Activated T-helper 2 cell treated with anti-CD3 and anti-CD28 coated beads, Interferon-gamma antibody, Interleukin-2, Interleukin-4, amounts not matched to agents 10 μg/mL and 5 μg/mL and 100 μg/mL, durations not matched to agents 14 hours and 24 hours and 36 hours (primary cell): ENCODE measurements at places on chromosomes 2 and 18.

DNA sequence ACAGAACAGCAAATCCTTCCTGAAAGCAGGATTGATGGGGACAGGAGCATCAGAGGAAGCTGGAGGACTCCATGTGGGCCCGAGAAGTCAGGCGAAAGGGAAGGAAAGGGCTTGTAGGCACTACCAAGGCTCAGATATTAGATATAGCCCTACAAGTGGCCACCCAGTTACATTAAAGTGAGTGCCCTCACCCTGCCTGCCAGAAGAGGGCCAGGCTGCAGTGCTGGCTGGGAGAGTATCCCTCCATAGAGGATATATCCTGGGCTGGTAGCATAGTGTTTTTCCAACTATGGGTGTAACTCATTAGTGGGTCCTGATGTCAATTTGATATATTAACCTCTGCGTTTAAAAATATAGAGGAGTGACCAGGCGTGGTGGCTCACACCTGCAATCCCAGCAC is 285.2 kb downstream of the MYCN start:
- no peaks in the 10 kb centered on the region for H3K4me1 ChIP-seq
- no peak overlapping the region for H3K27ac ChIP-seq
- H3K27me3 ChIP-seq, result no peaks in the 10 kb centered on the region
- no peak overlapping the region for H3K4me3 ChIP-seq

DNA sequence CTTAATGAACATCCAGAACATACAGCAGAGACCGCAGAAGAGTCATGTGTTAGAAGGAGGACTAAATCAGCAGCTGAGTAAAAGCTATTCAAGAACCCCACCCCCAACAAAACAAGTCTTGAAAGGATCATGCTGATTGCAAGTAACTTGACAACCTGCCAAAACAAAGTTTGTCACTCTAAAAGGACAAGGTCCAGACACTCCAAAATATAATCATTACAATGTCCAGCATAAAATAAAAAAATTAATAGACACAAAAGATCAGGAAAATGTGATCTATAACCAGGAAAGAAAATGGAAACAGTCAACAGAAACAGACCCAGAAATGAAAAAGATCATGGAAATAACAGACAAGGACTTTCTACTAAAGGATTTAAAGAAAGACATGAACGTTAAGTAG is 28.5 kb downstream of the CCDC88A start:
- H3K27me3 ChIP-seq, result peaks cover 7% of the 10 kb centered on the region
- H3K27ac ChIP-seq, result no peak overlapping the region
- DNase-seq, result no peak
- H3K4me1 ChIP-seq, result no peaks in the 10 kb centered on the region
- H3K36me3 ChIP-seq, result no peaks in the 10 kb centered on the region
- H3K4me3 ChIP-seq, result no peak overlapping the region

- no peaks in the 10 kb centered on the region for H3K36me3 ChIP-seq
- H3K4me3 ChIP-seq, result no peak overlapping the region
- no peak overlapping the region for H3K27ac ChIP-seq
Observed at GRCh38 chr2:129711816-129712675, 267.4 kb upstream of the RAB6C start.

DNA sequence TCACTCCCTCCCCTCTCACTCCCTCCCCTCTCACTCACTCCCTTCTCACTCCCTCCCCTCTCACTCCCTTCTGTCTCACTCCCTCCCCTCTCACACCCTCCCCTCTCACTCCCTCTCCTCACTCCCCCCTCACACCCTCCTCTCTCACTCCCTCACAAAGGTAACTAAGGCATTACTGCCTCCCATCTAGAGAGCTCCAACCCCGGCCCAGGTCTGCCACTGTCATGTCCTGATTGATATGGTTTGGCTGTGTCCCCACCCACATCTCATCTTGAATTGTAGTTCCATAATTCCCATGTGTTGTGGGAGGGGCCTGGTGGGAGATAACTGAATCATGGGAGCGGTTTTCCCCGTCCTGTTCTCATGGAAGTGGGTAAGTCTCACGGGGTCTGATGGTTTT is 359.9 kb upstream of the MYT1L start:
- DNase-seq, result no peak
- no peak overlapping the region for H3K27ac ChIP-seq

DNA sequence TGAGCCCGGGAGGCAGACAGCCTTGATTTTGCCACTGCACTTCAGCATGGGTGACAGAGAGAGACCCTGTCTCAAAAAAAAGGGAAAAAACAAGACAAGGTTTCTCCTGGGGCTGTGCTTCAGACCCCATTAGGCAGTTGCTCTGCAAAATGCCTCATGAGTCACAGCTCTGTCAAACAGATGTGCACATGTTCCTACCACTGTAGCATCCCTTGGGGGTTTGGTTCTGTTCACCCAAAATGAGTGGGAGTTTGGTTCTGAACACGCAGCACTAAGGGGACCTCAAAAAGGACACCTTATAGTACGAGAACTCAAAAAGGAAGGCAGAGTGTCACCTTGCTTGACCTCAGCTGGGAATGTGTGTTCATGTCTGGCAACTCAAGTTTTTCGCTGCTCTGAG is 134.9 kb downstream of the RPIA start:
- no peak overlapping the region for H3K27ac ChIP-seq
- H3K4me3 ChIP-seq, result no peak overlapping the region
- H3K36me3 ChIP-seq, result no peaks in the 10 kb centered on the region
- no peaks in the 10 kb centered on the region for H3K27me3 ChIP-seq
- H3K4me1 ChIP-seq, result no peaks in the 10 kb centered on the region

DNA sequence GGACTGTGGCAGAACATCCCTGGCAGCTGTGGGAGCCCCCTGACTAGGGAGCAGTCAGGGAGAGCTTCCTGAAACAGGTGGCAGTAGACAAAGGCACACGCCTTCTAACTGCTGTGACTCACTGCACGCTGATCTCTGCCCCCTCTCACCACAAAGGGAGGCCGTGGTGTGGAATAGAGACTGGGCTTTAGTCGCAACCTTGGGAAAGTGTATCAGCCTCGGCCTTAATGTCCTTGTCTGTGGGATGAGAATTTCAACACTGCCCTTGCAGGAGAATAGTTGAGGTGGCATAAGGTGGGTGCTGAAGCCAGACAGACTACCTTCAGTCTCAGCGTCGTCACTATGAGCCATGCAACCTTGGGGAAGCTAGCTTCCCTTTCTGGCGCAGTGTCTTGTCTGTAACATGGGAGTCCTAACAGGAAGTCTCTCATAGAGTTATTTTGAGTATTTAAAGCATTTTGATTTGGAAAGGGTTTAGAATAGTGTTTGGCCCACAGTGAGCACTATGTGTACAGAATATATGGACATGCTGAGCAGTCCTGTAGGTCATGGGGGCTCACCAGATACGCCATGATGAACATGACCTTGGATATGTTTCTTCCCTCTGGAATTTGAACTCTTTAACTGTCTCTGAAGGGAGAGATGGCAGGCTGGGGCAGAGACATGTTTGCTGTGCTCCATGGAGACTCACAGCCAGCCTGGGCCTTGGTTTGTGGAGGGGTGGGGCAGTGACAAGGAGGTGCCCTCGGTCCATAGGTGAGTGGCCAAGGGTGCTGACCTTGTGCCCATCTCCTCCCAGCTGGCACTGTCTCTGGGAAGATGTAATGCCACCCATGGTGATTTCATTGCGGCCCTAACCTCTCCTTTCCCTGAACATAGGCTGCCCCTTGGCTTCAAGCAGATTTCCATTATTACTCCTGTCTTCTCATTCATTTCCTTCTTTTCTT is 29.5 kb upstream of the SMAD7 start:
- H3K4me1 ChIP-seq, result peaks cover 18% of the 10 kb centered on the region
- H3K4me3 ChIP-seq, result no peak overlapping the region
- no peak for DNase-seq
- peaks cover 28% of the 10 kb centered on the region for H3K27me3 ChIP-seq
- no peak overlapping the region for H3K27ac ChIP-seq

GRCh38 chr18:24128700-24129099 is 10.2 kb upstream of the CABYR start:
- H3K27ac ChIP-seq, result no peak overlapping the region
- no peaks in the 10 kb centered on the region for H3K4me1 ChIP-seq
- H3K4me3 ChIP-seq, result no peak overlapping the region
- DNase-seq, result no peak

- H3K27me3 ChIP-seq, result no peaks in the 10 kb centered on the region
- peaks cover 23% of the 10 kb centered on the region for H3K36me3 ChIP-seq
- H3K4me1 ChIP-seq, result peaks cover 61% of the 10 kb centered on the region
Observed at GRCh38 chr2:237691029-237691907, 63.9 kb downstream of the LRRFIP1 start.

- no peak for DNase-seq
- peaks cover 2% of the 10 kb centered on the region for H3K27me3 ChIP-seq
- no peak overlapping the region for H3K4me3 ChIP-seq
- H3K27ac ChIP-seq, result no peak overlapping the region
- H3K36me3 ChIP-seq, result no peaks in the 10 kb centered on the region
- peaks cover 8% of the 10 kb centered on the region for H3K4me1 ChIP-seq
Observed at GRCh38 chr2:45923701-45924100, 272.2 kb downstream of the PRKCE start.

DNA sequence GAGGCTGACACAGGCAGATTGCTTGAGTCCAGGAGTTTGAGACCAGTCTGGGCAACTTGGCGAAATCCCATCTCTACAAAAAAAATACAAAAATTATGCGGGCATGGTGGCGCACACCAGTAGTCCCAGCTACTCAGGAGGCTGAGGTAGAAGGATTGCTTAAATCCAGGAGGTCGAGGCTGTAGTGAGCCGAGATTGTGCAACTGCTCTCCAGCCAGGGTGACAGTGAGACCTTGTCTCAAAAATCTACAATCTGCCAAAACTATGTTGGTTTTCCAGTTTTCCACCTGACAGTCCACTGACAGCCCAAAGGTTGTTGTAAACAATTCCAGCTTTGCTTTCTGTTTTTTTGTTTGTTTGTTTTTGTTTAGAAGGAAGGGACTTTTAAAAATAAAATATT is 51.3 kb downstream of the KCMF1 start:
- no peak for DNase-seq
- no peaks in the 10 kb centered on the region for H3K27me3 ChIP-seq
- H3K4me1 ChIP-seq, result peaks cover 19% of the 10 kb centered on the region
- no peak overlapping the region for H3K4me3 ChIP-seq
- peaks cover 40% of the 10 kb centered on the region for H3K36me3 ChIP-seq
- no peak overlapping the region for H3K27ac ChIP-seq

GRCh38 chr2:179417436-179417949 is 152.9 kb upstream of the SESTD1 start:
- DNase-seq, result no peak
- peaks cover 15% of the 10 kb centered on the region for H3K27me3 ChIP-seq
- no peak overlapping the region for H3K4me3 ChIP-seq
- no peak overlapping the region for H3K27ac ChIP-seq

DNA sequence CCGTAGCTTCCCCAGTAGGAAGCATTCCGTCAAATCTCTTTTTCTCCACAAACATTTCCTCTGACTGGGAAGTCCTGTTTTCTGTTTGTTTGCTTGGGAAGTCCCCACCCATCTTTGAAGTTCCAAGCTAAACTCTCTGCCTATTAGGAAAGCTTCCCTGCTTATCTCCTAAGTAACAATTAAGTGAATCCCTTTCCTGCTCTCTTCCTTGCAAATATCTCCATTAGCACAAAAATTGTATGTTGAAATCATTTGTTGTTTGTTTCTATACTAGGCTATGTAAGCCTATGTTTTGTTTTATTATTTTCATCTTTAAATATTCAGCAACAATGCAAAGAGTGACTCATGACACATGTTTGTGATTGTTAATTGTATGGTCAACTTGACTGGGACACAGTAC is 812.6 kb upstream of the LRATD1 start:
- H3K27ac ChIP-seq, result no peak overlapping the region
- no peaks in the 10 kb centered on the region for H3K4me1 ChIP-seq
- no peaks in the 10 kb centered on the region for H3K36me3 ChIP-seq
- DNase-seq, result no peak
- no peak overlapping the region for H3K4me3 ChIP-seq

DNA sequence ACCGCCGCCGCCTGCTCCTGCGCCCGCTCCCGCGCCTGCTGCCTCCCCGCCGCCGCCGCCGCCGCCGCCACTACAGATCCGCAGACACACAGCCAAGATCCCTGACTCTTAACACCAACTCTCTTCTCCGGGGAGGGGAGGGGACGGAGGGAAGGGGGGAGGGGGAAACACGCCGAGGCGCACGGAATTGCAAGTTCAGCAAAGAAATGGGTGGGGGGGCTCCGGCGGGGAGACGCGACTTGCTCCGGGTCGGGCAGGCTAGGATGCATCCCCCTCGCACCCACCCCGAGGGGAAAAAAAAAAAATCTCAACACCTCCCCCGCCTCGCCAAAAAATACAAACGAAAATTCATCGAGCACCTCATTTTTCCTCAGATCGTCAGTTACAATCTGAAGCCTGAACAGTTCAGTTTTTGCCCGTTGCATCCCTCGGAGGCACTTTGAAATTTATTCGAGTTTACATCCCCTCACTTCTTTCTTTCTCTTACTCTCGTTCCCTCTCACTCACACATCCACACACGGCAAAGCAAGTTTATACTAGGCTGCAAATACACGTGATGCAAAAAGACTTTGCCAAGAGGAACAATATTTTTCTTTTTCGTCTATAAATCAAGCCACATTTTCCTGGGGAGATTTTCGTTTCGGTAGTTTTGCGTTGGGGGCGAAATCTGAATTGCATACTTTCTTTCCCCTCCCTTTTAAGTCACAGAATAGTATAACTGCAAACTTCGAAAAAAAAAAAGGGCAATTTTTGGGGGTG is at the start of gene TCF4:
TSS of gene TCF4 (minus strand) at position 82 of the 759 bp plus-strand sequence. CDS start 1,076 bp downstream, outside the sequence.
- peak; percentile 11 for DNase-seq
- peaks cover 21% of the 10 kb centered on the region for H3K4me1 ChIP-seq
- H3K27me3 ChIP-seq, result peaks cover 26% of the 10 kb centered on the region

DNA sequence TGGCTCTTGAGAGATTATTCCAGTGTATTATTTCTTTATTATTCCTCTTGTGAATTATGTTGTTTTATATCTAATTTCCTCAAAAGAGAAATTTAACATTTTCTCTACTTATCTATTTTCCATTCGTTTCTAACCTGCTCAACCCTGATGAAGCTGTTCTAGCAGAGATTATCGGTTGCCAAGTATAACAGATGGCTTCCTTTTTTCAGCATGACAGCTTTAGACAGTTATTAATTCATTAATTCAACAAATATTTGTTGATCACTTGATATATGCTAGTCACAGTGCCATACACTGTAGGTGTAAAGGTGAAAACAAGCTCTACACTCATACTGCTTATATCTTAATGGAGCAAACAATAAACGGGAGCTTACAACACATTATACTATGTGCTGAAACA is 137.9 kb upstream of the UBE2E3 start:
- H3K36me3 ChIP-seq, result no peaks in the 10 kb centered on the region
- DNase-seq, result no peak
- no peak overlapping the region for H3K4me3 ChIP-seq
- no peaks in the 10 kb centered on the region for H3K4me1 ChIP-seq
- no peak overlapping the region for H3K27ac ChIP-seq
- no peaks in the 10 kb centered on the region for H3K27me3 ChIP-seq

DNA sequence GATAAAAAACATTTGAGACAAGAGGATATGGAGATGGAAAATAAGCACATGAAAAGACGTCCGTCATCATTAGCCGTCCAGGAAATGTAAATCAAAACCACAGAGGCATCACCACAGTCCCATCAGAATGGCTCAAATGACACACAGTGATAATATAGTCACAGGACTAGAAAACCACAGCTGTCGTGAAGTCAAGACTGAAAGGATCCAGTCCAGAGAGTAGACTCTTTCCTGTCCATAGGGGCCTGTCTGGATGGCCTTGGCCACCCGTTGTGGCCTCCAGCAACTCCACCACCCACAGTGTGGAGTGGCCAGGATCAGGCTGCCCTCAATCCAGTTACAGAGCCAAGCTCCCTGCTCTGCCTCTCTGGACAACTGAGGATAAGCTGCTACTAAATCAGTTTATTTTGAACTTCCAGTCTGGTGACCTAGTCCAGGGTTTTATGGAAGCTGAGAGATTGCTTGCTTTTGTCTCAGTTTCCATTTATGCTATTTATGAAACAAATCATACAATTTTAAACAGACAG is 60.4 kb downstream of the RHOB start:
- DNase-seq, result no peak
- H3K27ac ChIP-seq, result peak overlapping the region; percentile 76
- peaks cover 8% of the 10 kb centered on the region for H3K4me1 ChIP-seq
- no peaks in the 10 kb centered on the region for H3K27me3 ChIP-seq
- H3K4me3 ChIP-seq, result no peak overlapping the region
- H3K36me3 ChIP-seq, result no peaks in the 10 kb centered on the region
